ENCODE measurements at places on chromosomes 5 and 9.

- no peaks in the 10 kb centered on the region for H3K4me1 ChIP-seq
- no peak for DNase-seq
- no peak overlapping the region for H3K27ac ChIP-seq
- H3K27me3 ChIP-seq, result no peaks in the 10 kb centered on the region
- H3K36me3 ChIP-seq, result no peaks in the 10 kb centered on the region
Observed at GRCh38 chr9:104556830-104557634, 11.9 kb upstream of the OR13C8 start.

DNA sequence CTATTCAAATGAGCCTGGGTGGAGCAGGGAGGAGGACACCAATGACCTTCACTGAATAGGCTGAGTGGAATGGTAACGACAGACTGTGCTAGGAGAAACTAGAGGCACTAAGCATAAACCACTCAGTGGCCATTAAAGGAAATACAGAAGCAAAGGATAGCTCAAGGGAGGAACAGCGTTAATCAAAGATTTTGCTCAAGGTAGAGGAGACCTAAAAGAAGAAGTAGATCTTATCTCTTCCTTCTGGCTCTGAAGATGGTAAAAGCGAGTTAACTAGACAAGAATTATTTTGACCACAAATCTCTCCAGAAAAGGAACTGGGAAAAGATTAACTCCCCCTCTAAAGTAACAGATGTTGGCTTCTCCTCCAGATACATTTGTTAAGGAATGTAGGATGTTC, 299.6 kb downstream of the EPB41L4A start:
- DNase-seq, result no peak
- H3K4me1 ChIP-seq, result no peaks in the 10 kb centered on the region
- H3K4me3 ChIP-seq, result no peak overlapping the region
- H3K27ac ChIP-seq, result no peak overlapping the region
- H3K27me3 ChIP-seq, result no peaks in the 10 kb centered on the region

DNA sequence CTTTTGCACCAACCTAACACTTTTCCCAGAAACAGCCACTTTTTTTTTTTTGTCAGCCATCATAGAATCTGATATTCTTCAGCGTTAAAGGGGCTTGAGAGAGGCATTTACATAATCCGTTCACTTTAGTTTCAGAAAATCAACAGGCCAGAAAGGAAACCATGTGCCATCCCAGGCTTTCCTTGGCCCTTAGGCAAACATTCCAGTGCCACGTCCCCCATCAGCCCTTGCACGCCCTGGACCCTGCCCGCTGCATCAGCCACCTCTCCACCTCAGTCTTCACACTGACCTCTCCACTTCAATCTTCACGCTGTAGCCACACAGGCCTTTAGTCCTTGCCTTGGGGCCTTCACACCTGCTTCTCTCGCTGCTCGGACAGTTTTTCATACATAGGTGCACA, 123.2 kb downstream of the GRIA1 start:
- H3K27ac ChIP-seq, result no peak overlapping the region
- H3K4me1 ChIP-seq, result peaks cover 14% of the 10 kb centered on the region
- no peak overlapping the region for H3K4me3 ChIP-seq
- no peak for DNase-seq

DNA sequence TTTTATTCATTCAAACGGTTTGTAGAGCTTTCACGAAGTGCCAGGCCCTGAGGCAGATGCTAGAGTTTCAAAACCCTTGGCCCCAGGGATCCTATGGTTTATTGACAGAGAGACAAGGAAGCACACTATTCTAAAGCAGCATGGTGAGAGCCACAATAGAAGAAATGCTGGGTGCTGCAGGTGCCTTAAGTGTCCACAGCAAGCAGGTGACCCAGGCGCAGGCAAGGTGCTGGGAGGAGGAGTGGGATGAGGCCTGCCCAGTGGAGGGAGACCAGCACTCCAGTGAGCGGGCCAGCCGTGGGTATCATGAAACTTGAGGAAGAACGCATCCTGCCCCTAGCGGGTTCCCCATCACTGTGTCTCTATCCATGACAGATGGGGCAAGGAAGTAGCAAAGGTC, 71.0 kb downstream of the OSMR start:
- H3K4me3 ChIP-seq, result no peak overlapping the region
- H3K36me3 ChIP-seq, result peaks cover 42% of the 10 kb centered on the region
- no peak overlapping the region for H3K27ac ChIP-seq

GRCh38 chr9:13569602-13570067, 290.1 kb upstream of the MPDZ start:
- DNase-seq, result no peak
- H3K4me1 ChIP-seq, result peaks cover 14% of the 10 kb centered on the region
- H3K36me3 ChIP-seq, result no peaks in the 10 kb centered on the region
- no peak overlapping the region for H3K27ac ChIP-seq

GRCh38 chr5:59354274-59354673, 539.3 kb downstream of the PDE4D start:
- no peak overlapping the region for H3K27ac ChIP-seq
- H3K4me3 ChIP-seq, result no peak overlapping the region
- DNase-seq, result peak; percentile 44

DNA sequence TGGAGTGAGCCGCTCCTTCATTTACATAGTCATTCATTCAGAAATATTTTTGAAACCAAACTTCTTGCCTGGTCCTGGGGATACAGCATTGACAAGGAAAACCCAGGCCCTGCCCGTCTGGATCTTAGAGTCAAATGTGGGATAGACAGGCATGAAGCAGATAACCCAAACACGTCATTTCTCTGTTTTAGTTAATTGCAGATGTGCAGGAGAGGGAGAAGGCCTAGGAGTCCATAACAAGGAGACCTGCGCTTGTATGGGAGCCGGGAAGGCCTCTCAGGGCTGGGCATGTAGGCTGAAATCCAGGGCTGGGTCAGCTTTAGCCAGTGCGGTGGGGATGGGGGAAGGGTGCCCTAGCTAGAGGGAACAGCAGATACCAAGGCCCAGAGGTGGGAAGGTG, 43.3 kb downstream of the PRRX2 start:
- no peaks in the 10 kb centered on the region for H3K27me3 ChIP-seq
- H3K4me1 ChIP-seq, result peaks cover 36% of the 10 kb centered on the region
- no peaks in the 10 kb centered on the region for H3K36me3 ChIP-seq
- no peak overlapping the region for H3K4me3 ChIP-seq
- peak; percentile 67 for DNase-seq

- H3K27me3 ChIP-seq, result no peaks in the 10 kb centered on the region
- peaks cover 13% of the 10 kb centered on the region for H3K4me1 ChIP-seq
- H3K36me3 ChIP-seq, result no peaks in the 10 kb centered on the region
- no peak overlapping the region for H3K27ac ChIP-seq
- DNase-seq, result no peak
Observed at GRCh38 chr5:93070938-93071337, 510.1 kb downstream of the NR2F1-AS1 start.

DNA sequence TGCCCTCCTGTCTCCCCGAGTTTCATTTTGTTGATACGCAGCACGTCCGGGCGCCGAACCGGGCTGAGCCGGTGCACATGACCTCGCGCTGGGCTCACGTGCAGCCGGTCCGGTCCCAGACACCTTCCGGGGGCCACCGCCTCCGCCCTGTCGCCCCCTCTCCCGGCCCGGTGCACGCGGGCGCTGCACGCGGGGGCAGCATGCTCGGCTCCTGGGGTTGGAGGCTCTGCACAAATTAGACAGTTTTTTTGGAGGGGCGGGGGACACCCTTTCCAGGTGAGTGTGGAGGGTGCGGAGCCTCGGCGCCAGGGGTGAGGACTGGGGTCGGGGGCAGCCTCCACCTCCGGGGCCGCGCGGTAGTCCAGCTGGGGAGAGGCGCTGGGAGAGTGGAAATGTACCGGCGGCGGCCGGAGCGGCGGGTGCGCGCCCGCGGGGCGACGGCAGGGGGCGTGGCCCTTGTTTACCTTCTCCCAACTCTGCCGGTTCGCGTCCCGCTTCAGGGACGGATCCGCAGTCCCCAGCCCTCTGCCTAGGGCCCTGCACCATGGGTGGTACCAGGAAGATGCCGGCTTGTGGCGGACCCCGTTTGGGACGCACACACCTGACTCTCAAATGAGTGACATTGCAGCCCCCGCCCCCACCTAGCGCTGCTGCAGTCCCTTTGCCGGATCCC, 1.1 kb downstream of the JADE2 start:
- H3K4me1 ChIP-seq, result peaks cover 20% of the 10 kb centered on the region
- H3K36me3 ChIP-seq, result no peaks in the 10 kb centered on the region
- peak overlapping the region; percentile 90 for H3K4me3 ChIP-seq
- peaks cover 7% of the 10 kb centered on the region for H3K27me3 ChIP-seq

Data from osteoblast (primary cell).